ENCODE measurements at places on chromosomes 12 and 14.

- DNase-seq: no peak
These were observed 212.5 kb downstream of the CHST11 start for GRCh38 chr12:104669089-104669721.

DNA sequence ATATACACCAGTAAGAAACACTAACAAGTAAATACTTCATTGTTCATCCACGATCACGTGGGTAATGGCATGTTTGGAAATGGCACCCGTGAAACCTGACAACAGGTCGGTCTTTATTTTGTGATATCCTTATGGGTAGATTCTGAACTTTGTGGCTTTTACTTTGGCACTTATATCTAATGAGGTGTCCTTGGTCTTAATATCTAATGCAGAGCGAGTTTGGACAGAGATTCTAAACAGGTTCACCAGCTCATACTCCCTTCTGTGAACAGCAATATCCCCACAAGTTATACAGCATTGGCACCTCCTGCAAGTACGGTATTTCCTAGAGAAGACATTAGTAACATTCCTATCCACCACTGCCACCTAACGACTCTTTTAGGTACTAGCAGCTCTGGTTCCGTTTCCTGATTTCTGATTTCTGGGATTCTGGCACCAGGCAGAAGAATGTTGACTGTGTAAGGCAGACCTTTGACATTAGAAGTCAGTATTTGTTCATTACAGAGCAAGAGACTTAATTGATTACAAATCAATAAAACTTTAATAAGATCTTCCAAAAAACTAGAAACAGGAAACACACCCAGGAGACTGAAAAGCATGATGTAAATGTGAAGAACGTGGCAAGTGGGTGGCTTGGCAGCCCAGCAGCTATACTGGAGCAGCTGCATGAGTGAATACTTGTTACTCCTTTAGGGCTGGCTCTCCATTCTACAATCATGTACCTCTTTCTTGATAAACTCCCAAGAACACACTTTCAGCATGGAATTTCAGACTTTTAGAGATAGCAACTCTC lies 2.5 kb downstream of the ANG start:
- peak; percentile 86 for DNase-seq

- peak; percentile 16 for DNase-seq
These were observed 29.4 kb downstream of the ANO4 start for GRCh38 chr12:100823963-100824362.

DNA sequence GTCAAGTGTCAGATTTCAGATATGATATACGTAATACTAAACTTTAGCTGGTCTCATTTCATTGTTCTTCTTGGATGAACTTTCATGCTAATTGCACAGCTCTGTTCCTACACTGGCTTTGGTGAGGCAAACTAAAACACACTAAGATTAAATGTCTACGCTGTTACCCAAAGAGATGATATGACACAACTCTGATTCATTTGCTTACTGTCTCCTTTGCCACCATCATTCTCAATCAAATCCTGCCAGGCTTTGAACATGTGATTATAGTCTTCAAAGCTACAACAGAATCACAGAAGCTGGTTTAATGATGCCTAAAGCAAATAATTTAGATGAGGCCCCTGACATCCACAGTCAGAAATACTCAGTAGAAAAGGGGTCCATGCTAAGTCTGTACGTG lies 37.7 kb downstream of the MDGA2 start:
- DNase-seq: no peak

DNA sequence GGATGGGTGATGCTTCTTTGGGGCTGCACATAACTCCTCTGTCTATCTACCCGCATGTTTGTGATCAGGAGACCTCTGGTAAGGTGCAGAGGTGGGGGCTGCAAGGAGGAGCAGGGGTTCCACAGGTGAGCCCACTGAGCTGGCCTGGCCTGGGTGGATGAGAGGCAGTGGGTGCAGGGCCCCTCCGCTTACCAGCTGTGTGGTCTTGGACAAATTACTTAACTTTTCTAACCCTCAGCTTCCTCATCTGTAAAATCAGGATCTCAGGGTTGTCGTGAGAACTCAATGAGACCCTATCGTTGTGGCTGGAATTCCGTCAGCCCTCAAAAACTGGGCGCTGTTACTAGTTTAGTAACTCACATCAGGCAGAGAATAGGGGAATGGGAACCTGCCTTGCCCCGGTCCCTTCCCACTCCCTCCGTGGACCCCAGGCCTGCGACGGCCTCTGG lies 7.5 kb downstream of the PTPN6 start:
- no peak for DNase-seq

GRCh38 chr14:61033054-61033453 lies 52.0 kb downstream of the SLC38A6 start:
- no peak for DNase-seq

- peak; percentile 98 for DNase-seq
These were observed 6.8 kb upstream of the CHD4 start for GRCh38 chr12:6613776-6614512.

GRCh38 chr12:16154990-16155389 lies 122.5 kb downstream of the SLC15A5 start:
- no peak for DNase-seq

GRCh38 chr12:112686373-112686772 lies 105.2 kb upstream of the RPH3A start:
- peak; percentile 6 for DNase-seq

DNA sequence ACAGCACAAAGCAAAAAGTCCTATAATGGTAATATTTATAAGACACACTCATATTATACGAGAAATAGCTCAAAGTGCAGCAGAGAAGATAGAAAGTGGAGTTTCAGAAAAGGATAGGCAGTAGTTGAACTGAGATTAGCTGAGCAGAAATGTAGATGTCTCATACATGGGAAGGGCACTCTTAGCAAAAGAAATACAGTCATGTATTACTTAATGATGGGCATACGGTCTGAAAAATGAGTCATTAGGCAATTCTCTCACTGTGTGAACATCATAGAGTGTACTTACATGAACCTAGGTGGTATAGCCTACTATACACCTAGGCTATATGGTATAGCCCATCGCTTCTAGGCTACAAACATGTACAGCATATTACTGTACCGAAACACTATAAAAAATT lies 671.3 kb downstream of the RPS29 start:
- DNase-seq: no peak

- no peak for DNase-seq
These were observed 83.7 kb downstream of the PHETA1 start for GRCh38 chr12:111285200-111285599.

DNA sequence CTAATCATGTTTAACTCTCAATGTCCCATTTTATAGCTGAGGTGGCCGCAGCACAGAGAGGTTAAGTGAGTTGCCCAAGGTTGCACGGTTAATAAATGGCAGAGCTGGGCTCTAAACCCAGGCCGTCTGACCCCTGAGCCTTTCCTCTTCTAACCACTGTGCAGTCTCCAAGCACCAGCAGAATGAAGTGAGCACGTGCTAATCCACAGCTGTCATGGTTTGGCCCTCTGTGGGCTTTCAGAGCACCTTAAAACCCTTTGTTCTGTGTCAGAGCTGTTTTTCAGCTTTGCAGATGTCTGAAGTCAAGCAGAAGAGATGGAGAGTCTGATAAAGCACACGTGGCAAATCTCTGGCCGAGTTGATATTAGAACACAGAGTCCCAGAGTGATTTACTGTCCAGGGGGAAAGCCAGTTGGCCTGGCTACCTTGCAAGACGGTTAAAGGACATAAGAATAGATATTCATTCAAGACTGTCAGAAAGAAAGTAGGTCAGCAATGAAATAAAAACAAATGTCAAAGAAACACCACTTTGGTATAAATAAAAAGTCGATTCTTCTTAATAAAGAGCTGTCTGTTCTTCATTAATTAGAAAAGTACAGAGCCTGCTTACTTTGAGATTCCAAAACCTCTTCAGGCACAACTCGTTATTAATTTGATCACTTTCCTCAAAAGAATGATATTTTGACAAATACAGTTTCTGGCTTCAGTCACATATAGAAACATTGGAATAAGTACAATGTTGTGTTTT lies 107.3 kb downstream of the CRADD start:
- peak; percentile 70 for DNase-seq

DNA sequence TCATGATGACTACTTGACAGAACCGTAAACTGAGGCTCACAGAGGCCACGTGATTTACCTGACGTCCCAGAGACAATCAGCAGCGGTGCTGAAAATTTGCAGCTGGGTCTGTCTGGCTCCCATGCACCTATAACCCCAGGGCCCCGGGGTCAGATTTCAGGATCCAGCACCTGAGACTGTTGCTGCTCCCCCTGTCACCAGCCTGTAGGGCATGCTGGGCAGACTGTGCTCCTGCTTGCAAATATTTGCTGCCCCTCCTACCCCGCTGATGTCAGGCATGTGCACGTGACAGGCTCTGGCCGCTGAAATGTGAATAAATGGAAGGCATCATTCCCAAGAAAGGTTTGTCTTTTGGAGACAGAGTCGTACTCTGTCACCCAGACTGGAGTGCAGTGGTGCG lies 6.0 kb downstream of the MMAB start:
- no peak for DNase-seq

DNA sequence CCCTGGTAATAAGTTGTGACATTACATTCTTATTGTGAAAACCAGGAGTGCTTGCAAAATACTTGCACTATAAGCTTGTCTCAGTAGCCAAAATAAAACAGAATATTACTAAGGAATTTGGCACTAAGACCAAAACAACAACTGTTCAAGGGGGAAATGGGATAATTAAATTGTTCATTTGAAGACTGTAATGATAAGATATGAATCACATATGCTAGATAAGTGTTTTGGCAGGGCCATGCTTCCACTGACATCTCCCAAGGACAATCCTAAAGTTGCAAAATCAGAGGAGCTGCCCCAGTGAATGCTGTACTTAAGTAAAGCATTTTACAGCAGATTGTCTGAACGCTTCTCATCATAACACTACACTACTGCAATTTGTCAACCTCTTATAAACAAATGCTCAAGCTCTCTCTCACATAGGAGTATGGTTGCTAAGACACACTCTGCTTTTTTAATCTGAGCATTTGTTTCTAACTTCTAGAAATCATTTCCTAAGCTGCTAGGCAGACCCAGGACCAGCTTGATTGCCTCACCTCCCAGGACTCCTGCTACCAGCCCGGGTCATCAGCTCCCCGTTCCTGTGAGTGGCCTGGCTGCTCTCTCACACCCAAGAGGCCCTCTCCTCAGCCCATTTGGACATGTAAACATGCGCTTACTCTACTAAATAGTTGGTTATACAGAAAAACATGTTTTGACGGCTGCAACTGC lies 191.5 kb downstream of the PAX9 start:
- peak; percentile 36 for DNase-seq

DNA sequence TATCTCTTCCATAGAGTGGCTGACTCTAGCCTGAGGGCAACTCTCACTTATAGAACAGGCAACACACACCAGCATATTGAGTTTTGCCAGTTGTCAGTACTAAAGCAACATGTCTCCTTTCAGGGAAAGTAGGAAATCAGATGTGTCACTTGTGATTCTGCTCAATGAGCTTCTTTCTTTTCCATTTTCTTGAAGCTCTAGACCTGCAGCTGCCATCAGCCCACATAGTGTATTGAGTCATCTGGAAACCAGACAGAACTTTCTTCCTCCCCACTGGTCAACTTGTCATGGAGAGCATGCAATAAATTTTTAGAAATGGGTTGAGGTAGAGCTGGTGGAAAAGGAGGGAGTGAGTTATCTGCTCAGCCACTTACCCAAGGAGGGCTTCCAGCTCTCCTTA lies 209.0 kb upstream of the PLEKHG7 start:
- no peak for DNase-seq

DNA sequence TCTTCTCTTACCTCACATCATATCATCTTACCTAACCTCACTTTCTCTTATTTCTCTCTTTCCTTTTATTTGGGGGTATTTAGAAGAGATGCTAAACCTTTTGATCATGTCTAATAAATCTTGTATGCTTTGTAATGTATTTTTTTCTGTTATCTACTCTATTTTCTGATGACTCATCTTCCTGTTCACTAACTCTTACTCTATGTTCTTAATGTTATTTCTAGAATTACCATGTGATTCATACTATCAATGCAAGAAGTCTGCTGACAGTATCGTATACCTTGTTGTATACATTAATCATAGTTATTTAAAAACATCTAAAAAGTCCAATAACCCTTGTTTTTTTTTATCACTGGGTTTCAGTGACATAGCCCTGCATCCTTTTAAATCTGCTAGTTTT lies 62.3 kb downstream of the MGAT4C start:
- peak; percentile 35 for DNase-seq

DNA sequence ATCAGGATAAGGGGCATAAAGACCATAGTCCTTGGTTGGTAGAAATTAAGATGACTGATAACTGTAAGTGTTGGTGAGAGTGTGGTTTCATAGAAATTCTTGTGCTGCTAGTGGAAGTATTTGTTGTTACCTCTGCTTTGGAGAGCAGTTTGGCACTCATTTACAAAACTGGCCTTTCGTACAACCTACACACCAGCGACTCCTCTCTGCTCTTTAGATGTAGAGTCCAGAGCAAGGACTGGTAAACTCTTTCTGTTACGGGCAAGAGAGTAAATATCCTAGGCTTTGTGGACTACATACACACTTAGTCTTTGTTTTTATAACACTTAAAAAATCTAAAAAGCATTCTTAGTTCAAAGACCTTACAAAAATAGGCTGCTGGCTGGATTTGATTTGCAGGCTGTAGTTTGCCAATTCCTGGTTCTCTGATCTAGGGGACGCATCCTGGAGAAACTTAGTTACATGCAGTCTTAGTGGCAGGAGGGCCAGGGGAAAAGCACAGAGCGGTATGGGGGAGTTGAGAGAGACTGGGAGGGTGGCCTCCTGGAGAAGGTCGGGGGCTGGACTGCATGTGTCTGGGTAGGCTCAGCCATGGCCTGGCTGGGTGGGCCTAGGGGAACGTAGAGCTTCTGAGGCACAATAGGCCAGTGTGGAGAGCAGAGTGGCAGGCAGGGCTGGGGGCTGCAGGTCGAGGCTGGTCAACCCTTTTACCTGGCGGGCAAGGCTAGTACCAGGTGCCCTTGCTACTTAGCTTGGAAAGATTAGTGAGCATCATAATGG lies 55.3 kb upstream of the AMN start:
- DNase-seq: no peak

- no peak for DNase-seq
These were observed 180.6 kb upstream of the PRMT8 start for GRCh38 chr12:3310271-3311026.

GRCh38 chr14:53951627-53952303 lies 4.9 kb downstream of the BMP4 start:
- DNase-seq: no peak

- DNase-seq: no peak
These were observed 178.5 kb downstream of the SSPN start for GRCh38 chr12:26373606-26374495.

All from fibroblast of pulmonary artery (primary cell).